DND-41 (cell line): ENCODE measurements at places on chromosomes 3 and 15.

DNA sequence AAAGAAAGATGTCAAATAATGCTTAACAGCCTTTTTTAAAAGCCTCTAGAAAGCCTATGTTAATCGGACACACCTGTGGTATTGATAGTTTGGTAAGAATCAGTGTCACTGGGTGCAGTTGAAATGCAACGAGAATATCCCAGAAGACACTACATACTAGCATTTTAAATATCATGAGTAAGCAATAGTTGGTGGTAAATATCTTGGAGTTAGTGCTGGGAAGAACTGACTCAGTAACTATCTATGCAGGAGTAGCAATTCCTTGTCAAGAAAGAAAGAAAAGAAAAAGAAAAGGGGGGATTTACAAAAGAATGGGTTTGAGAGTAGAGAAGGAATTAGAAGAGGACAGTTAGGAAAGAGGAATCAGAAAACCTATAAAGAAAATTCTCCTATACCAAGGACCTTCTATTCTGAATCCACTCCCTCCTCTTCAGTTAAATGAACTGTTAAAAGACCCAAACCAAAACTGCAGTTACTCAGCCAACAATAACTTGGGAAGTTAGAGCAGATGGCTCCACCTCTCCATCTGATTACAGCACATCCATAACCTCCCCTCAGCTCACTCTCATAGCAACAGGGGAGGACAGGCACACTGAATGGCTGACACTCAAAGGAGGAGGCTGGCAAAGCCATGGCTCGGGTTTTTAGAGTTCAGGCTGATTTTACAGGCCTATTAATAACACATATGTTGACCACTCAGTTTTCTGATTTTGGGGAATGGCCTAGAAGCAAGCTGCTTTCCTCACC, 207.6 kb upstream of the MDFIC2 start:
- DNase-seq = no peak

GRCh38 chr15:45523166-45523460, 558 bp upstream of the SLC30A4 start:
- no peak for DNase-seq

GRCh38 chr15:50107591-50108408, 11.2 kb downstream of the ATP8B4 start:
- no peak for DNase-seq

GRCh38 chr3:141179983-141180382, 51.6 kb upstream of the PXYLP1 start:
- DNase-seq = no peak

DNA sequence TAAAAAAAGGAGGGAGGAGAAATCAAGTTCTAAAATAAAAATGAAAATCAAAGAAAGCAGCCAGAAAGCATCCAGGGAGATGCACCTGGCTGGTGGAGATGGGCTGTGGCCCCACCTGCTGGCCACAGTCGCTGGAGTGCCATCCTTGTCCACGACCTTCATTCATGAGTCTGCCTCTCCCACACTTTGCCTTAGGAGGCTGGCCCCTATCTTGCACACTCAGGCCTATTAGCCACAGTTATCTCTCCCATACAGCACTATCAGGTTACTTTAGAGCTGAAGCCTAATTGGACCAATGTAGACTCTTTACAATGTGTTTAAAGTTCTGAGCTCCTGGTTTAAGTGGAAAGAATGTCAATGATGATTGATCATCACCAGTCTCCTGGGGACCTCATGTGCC, 392.0 kb upstream of the RORA start:
- DNase-seq = no peak

DNA sequence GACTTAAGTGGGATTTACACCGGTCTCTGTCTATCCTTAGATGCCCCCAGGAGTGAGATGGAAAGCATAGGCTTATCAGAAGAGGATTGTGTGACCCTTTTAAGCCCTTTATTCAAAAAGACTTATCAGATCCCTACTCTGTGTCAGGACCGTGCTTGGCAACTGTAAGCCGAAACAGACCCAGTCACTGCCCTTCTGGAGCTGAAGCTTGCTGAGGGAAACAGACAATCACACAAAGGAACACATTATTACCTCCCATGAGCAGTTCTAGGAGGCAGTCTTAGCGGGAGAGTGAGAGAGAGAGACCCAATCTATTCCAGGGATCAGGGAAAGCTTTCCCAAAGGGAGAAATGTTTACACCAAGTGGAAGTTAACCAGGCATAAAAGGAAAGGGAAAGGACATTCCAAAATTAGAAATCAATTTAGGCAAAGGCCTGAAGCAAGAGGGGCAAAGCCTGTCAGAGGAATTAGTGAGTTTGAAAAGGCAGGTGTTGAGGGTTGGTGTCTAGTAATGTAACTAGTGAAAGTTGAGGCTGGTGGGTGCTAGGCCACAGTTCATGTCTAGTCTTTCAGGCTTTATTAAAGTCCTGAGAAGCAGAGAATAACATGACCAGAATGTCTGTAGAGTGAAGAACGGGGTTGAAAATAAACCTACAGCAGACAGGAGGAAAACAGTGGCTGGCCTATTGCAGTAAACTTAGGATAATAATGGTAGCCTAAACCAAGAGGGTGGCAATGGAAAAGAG, 86.7 kb downstream of the THBS1 start:
- DNase-seq = no peak

GRCh38 chr3:104368760-104369159, 997.9 kb upstream of the ALCAM start:
- DNase-seq = no peak
